ENCODE measurements at places on chromosomes 3 and 15.

- no peak for DNase-seq
Observed at GRCh38 chr3:23809294-23809693, 3.5 kb downstream of the UBE2E1 start.

DNA sequence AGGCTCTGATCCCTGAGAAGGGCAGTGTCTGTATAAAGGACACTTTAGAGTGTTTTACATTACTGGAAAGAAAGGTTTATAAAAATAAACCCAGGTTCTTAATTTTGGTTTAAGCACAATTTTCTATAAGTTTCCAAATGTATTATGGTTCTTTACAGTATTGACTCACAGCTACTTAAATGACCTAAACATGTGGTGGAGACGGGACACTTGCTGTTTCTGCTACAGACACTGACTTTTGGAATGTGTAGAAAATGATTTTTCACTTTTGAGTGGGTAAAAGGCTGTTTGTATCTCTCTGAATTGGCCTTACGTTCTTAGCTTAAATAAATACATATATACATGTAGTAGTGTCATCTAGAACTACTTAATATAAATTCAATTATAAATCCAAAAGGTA lies 55.4 kb downstream of the SNRK start:
- no peak for DNase-seq

DNA sequence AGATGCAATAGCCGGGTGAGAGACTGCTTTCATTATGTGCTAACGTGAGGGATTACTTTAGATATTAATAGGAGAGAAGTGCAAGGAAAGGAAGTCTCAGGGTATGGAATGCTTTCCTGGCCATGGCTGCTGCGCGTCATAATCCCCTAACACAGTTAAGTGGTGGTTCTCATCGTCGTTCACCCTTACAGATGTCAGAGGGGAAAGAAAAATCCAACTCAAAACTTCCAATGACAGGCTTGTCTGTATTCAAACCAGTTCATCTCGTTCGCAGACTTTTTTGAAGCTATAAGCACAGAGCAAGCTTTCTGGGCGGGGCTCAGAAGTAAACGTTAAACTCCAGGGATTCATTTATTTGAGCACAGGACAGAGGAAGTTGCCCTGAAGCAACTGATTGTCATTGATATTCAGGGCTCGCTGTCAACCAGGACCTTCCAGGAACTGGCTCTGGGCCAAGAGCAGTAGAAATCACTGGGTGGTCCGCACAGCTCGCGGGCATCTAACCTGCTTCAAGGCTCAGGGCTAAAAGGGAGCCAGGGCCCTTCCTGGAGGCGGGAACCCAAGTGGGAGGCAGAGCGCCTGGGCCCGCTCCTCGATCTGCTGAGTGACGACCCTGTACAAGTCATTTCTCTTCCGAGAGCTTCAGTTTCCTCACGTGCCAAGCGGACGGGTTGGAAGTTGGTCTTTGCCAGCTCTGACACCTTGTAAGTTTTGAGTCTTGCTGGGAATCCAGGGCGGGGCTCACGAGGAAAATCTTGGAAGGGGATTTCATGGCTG lies 1.1 kb upstream of the LPP start:
- DNase-seq, result no peak

- DNase-seq, result no peak
Observed at GRCh38 chr3:10108091-10108490, at the start of gene FANCD2OS. Gene FANCD2OS (minus strand): TSS chr3:10108255. CDS start chr3:10104774, 3,481 bp downstream.

DNA sequence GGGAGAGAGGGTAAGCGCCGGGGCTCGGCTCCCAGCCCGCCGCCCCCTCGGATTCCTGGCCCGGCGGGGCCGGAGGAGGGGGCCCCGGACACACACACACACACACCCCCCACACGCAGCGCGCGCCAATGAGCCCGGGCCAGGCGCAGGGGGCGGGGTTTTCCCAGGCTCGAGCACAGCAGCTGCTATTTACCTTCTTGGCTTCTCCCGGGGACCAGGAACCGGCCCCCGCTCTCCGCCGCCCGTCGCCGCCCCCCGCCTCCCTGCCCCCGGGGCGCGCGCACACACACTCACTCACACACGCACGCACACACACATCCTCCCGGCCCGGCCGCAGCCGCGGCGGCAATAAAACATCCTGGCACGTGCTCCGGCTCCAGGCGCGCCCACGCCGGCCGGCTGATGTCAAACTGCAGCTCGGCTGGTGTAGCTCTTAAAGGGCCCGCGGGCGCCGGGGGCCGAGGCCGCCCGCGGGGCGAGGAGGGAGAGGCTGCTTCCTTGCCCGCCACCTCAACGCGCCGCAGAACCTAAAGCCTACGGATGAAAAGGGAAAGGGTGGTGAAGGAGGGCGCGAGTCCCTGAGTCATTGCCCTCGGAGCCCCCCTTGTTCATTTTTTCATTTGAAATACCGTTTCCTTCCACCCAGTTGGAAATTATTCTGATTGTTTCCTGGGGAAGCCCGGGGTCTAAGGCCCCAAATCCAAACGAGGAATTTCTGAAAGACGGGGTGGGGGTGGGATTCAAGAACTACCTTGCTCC lies 1.0 kb upstream of the HES1 start:
- peak; percentile 92 for DNase-seq

- no peak for DNase-seq
Observed at GRCh38 chr3:16936233-16936632, 51.5 kb downstream of the PLCL2 start.

- DNase-seq, result peak; percentile 89
Observed at GRCh38 chr3:95172164-95172943, 1109.5 kb downstream of the NSUN3 start.

- peak; percentile 99 for DNase-seq
Observed at GRCh38 chr15:50828610-50829206, 63.2 kb upstream of the SPPL2A start.

GRCh38 chr15:90869140-90869541 lies 753 bp downstream of the FURIN start:
- no peak for DNase-seq

DNA sequence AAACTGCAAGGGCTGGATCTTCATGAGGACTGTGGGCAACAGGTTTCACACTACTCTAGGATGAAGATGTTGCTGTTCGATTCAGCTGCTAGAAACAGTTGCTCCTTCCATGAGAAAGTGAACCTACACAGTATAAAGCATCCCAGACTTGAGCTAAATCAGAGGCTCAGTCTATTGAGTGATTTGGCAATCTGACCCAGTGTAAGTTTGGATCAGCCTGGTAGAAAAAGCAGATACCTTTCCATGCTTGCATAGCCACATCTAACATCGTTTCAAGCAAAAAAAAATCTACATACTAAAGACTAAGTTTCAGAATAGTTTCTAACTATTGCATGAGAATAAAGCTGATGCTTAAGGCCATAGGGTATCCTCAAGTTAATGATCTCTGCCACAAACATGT lies 4.6 kb downstream of the UQCC5 start:
- no peak for DNase-seq

GRCh38 chr15:25741256-25741580 lies 121.9 kb downstream of the ATP10A start:
- no peak for DNase-seq

GRCh38 chr3:127172781-127173515 lies 20.0 kb upstream of the PRR23E start:
- peak; percentile 78 for DNase-seq

DNA sequence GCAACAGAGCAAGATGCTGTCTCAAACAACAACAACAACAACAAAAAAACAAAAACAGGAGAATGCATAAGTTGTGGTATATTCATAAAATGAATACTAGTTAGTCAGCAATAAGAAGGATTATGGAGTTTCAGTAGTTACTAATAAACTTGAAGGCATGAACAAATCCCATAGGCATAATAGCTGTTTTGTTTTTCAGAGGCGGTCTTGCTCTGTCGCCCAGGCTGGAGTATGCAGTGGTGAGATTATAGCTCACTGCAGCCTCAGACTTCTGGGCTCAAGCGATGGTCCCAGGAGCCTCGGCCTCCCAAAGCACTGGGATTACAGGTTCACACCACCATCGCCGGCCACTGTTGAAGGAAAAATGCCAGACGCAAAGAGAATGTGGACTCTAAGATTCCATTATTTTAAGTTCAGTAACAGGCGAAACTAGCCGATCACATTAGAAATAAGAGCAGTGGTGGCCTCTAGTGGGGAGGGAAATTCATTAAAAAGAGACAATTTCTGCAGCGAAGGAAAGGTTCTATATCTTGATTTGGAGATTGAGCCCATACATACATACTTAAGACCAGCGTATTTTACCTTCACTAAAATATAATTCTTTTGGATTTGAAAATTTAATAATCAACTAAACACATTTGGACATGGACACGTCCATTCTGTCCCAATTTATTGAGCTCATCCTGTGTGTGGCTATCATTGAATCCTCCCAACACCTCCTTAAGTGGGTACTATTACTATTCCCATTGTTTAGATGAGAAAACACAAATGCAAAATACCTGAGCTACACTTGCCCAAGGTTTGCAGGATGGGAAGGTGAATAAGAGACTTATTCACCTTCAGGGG lies 27.4 kb upstream of the HDAC11 start:
- peak; percentile 71 for DNase-seq

GRCh38 chr3:147872568-147872967 lies 463.4 kb downstream of the ZIC1 start:
- DNase-seq, result no peak

GRCh38 chr15:64315216-64315615 lies 40.8 kb downstream of the CSNK1G1 start:
- DNase-seq, result no peak

DNA sequence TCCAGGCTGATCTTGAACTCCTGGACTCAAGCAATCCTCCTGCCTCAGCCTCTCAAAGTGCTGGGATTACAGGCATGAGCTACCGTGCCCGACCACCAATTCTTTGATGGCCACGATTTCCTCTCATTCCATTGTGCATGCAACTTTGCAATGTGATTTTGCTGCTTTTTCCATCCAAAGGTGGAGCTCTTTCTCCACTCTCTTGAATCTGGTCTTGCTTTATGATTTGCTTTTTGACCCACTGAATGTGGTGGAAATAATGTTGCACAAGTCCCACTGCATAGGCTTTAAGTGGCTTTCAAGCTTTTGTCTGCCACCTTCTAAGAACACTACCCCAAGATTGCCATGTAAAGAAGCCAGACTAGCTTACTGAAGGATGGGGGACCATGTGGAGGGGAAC lies 10.6 kb downstream of the RPS27L start:
- DNase-seq, result peak; percentile 9

- DNase-seq, result no peak
Observed at GRCh38 chr3:43587303-43587702, 34.5 kb downstream of the ANO10 start.

DNA sequence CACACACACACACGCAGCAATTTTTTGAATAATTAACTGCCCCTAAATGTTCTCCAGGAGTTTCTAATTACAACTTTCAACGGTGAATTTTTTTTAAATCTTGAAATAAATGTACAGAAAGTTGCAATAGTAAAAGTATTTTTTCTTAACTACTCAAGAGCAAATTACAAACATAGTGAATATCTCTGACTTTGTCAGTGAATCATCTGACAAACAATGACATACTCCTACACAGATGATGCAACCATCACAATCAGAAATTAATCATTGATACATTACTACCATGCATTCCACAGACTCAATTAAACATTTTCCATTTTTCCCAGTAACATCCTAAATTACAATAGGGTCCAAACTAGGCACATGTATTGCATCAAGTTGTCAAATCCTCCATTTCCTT lies 597.3 kb downstream of the NAALADL2 start:
- peak; percentile 76 for DNase-seq
